ENCODE measurements at places on chromosomes 4 and X. TPM values are rescaled to one million over a fixed set of nuclear protein-coding genes. Genes with fewer than 3 reads are reported as not detected.

DNA sequence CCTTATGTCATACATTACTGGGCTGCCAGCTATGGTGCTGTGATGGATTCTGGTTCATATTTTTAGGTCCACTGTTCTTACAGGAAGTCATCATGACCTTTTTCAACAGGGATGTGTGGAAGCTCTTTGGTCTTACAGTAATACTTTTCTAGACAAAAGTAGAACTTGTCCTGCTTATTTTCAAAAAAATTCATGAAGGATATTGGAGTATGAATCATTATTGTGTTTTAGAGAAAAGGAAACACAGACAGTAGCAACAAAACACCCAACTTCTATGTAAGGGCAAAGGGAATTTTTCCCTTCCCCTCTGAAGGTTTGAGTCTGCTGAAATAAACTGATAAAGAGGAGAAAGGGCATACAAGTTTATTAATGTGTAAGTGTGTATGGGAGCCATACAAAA is 54.7 kb upstream of the FAM9C start:
- no peak for DNase-seq

DNA sequence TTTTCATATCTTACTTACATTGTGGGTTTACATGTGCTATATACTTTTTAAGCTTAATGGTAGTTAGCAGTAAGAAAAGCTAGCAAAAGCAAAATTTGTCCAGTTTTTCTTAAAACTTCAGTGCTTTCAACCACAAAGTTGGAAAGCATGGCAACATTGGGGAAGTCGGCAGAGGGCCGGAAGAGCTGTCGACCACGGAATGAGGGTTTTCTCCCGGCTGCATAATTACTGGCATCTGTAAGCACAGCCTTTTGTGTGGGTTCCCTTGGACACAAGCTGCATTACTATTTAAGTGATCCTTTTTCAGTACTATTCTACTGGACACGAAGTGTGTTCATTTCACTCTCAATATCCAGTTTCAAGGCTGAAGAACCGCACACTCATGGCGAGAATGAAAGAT is 560.4 kb downstream of the ANKRD50 start:
- DNase-seq, result no peak

- no peak for DNase-seq
Observed at GRCh38 chr4:67468830-67469229, 76.5 kb downstream of the CENPC start.

GRCh38 chr4:73952352-73952751 is 29.5 kb downstream of the PF4 start:
- DNase-seq, result no peak

Gene BMPR1B
- not detected for total RNA-seq

Gene DRP2
- total RNA-seq, result 0.07 TPM

Gene HTN1
- total RNA-seq, result not detected

Gene TEX13C
- not detected for total RNA-seq
